ENCODE measurements at places on chromosomes 1 and 21. TPM values are rescaled to one million over a fixed set of nuclear protein-coding genes. Genes with fewer than 3 reads are reported as not detected.
A peak's percentile ranks its signal among the peaks of the same experiment; 100 is the strongest.

OR2L5 gene
- not detected for total RNA-seq

HFM1 gene
- total RNA-seq = 7.4 TPM

DNA sequence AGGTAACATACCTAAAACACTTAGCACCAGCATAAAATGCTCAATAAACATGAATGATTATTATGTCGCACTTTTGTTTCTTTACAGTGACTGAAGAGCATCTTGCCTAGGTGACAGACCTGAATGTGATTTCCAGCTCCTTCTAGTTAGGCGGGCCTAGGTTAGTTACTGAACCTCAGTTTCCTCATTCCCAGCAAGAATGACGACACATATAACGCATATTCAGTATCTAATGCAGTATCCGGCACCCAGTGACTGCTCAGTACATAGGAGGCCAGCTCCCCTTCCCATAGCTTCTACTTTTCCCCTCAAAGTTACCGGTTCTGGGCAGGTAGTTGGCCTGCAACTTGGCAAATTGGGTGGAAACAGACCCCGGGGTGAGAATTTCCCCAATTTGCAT, 763 bp downstream of the AUNIP start:
- H3K4me3 ChIP-seq = peak overlapping the region; percentile 87
- H3K36me3 ChIP-seq = peaks cover 14% of the 10 kb centered on the region

DNA sequence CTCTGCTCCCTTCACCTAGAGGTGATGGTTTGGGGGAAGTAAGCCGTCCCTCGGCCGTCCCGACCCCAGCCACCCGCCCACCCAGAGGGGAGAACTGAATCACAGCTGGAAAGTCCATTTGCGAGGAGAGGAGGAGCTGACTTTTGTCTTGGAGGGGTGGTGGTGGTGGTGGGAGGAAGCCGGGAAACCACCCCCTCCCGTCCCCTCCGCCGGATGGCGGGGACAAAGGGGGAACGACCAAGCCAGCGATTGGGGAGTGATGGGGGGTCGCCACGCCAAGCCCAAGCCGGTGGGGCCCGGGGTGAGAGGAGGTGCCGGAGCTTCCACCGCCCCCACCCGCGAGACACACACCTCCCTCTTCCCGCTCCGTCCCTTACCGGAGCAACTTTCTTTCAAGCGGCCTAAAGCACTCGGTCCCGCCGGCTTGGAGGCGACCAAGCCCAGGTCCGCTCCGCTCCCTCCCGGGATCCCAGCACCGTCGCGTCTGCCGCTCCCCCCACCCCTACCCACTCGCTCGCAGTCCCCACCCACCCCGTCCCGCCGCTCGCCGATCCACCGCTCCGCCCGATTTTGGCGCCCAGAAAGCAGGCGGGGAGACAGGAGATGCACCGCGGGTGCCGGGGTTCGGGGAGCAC, 540 bp downstream of the ARHGEF2 start:
- H3K27ac ChIP-seq = peak overlapping the region; percentile 97
- no peaks in the 10 kb centered on the region for H3K36me3 ChIP-seq
- H3K4me1 ChIP-seq = peaks cover 68% of the 10 kb centered on the region

- H3K4me1 ChIP-seq = peaks cover 7% of the 10 kb centered on the region
- no peak overlapping the region for H3K4me3 ChIP-seq
- H3K36me3 ChIP-seq = no peaks in the 10 kb centered on the region
- H3K27me3 ChIP-seq = peaks cover 13% of the 10 kb centered on the region
- no peak overlapping the region for H3K27ac ChIP-seq
- no peak for DNase-seq
Measured at GRCh38 chr1:206570529-206570928, 41.7 kb downstream of the EIF2D start.

DNA sequence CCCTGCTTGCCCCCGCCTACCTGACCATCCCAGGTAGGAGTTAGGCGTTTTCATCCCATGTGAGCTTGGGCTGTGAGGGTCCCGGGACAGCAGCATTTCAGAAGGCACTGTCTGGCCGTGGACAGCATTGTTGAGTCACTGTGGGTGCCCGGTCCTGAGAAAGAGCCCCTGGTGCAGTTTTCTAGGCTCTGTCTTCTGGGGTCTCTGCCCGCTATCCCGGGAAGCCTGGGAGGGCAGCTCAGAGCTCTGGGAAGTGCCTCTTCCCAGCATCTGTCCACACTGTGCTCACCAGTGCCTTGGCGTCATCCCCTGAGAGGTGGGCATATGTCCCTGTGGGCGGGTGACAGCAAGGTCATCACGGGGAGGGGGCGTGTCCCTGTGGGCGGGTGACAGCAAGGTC, 11.4 kb upstream of the ZNF669 start:
- H3K27ac ChIP-seq = no peak overlapping the region
- no peak for DNase-seq
- no peak overlapping the region for H3K4me3 ChIP-seq
- H3K27me3 ChIP-seq = no peaks in the 10 kb centered on the region
- H3K4me1 ChIP-seq = peaks cover 8% of the 10 kb centered on the region

CFAP74 gene
- 0.18 TPM for total RNA-seq

DNA sequence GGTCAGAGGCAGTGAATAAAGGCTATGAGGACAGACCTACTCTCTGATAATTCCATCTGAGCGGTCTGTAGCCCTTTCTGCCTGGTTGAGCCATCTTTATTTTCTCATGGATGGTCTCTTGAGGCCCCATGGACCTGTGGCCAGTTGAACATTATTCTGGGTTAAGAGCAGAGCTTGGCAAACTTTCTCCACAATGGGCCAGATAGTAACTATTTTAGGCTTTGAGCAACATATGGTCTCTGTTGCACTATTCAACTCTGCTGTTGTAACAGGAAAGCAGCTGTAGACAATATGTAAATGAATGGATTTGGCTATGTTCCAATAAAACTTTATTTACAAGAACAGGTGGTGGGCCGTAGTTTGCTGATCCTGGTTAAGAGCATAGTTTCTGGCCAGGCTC, 62.7 kb downstream of the KAZN start:
- H3K4me1 ChIP-seq = peaks cover 4% of the 10 kb centered on the region
- H3K4me3 ChIP-seq = no peak overlapping the region
- no peaks in the 10 kb centered on the region for H3K27me3 ChIP-seq
- no peaks in the 10 kb centered on the region for H3K36me3 ChIP-seq

RNU1-2 gene
- total RNA-seq = 3,937 TPM

- no peak overlapping the region for H3K27ac ChIP-seq
- peaks cover 2% of the 10 kb centered on the region for H3K4me1 ChIP-seq
- no peaks in the 10 kb centered on the region for H3K36me3 ChIP-seq
- H3K27me3 ChIP-seq = no peaks in the 10 kb centered on the region
- no peak for DNase-seq
Measured at GRCh38 chr1:109149874-109150601, 36.1 kb downstream of the ELAPOR1 start.

ARTN gene
- total RNA-seq = 1.6 TPM
